Aorta (tissue), 5 donors: ENCODE measurements at places on chromosomes 3 and 15.

DNA sequence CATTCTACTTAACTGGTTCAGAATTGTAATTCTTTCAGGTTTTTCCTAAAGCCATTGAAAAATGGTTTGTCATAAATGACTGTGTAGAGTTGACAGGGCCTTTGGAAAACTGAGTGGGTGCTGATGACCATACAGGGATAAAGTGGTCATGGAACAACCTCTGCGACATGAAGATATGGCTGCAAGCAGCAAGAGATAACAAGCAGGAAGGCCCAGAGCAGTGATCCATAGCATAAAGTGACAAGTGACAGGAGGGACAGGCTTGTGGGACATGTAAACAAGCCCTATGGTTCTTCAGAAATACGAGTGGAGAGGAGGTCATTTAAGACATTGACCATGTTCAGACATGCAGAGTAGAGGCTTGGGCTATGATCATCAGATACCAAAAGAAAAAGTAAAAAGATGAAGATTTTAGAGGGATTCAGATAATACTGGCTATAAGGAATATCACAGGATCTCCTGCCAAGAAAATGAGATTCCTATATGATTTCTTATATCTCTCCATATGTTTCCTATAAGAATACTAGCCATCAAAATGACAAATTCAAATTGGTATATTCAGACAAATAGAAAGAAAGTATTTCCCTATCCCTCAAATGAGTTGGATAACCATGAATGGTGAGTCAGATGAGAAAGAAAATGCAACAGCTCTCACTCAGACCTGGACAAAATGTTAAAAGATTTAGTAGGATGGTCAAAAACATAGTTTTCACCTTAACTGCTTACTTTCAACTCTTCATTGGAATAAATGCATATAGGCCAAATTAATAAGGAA, 827.6 kb upstream of the CFAP20DC start:
- H3K4me3 ChIP-seq, result no peak overlapping the region
- DNase-seq, result no peak
- H3K27ac ChIP-seq, result no peak overlapping the region
- H3K27me3 ChIP-seq, result no peaks in the 10 kb centered on the region
- H3K4me1 ChIP-seq, result no peaks in the 10 kb centered on the region
- no peaks in the 10 kb centered on the region for H3K36me3 ChIP-seq

GRCh38 chr3:94420931-94421330, 358.1 kb downstream of the NSUN3 start:
- no peaks in the 10 kb centered on the region for H3K4me1 ChIP-seq
- DNase-seq, result no peak
- H3K4me3 ChIP-seq, result no peak overlapping the region
- no peaks in the 10 kb centered on the region for H3K36me3 ChIP-seq
- H3K27me3 ChIP-seq, result no peaks in the 10 kb centered on the region

- no peak for DNase-seq
- no peaks in the 10 kb centered on the region for H3K4me1 ChIP-seq
- no peaks in the 10 kb centered on the region for H3K36me3 ChIP-seq
These were observed 513.0 kb downstream of the NTRK3 start for GRCh38 chr15:87743562-87743961.

- no peaks in the 10 kb centered on the region for H3K27me3 ChIP-seq
- no peaks in the 10 kb centered on the region for H3K4me1 ChIP-seq
- H3K36me3 ChIP-seq, result no peaks in the 10 kb centered on the region
- no peak overlapping the region for H3K27ac ChIP-seq
- DNase-seq, result no peak
- H3K4me3 ChIP-seq, result no peak overlapping the region
These were observed 87.9 kb downstream of the ARPP21 start for GRCh38 chr3:35727179-35727578.

DNA sequence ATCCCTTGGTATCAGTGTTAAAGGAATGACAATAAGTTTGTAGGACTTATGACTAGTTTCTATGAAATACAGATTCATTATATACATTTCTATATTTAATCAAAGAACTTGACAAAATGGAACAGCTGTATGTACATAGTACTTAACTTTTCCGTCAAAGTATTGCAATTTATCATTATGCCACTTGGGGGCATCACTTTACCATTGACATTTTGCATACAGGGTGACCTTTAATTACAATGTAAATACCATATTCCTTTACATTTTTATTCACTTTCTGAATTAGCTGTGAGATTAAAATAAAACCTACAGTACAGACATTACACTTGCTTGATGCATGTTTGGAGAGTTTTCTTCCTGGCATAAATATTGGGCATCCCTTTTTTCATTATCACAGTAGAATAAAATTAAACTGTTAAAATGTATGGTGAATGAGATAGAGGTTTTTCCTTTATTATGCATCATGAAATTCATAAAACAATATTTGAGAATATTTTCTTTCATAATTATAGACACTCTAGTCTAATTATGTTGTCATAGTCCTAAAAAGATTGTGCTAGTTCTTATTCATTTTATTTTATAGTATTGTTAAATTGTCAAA, 6.9 kb downstream of the NEK11 start:
- H3K27me3 ChIP-seq, result no peaks in the 10 kb centered on the region
- no peak overlapping the region for H3K4me3 ChIP-seq
- DNase-seq, result no peak
- H3K27ac ChIP-seq, result no peak overlapping the region
- H3K36me3 ChIP-seq, result no peaks in the 10 kb centered on the region
- no peaks in the 10 kb centered on the region for H3K4me1 ChIP-seq

GRCh38 chr3:14766428-14767244, 52.1 kb upstream of the FGD5 start:
- H3K27ac ChIP-seq, result no peak overlapping the region
- no peak for DNase-seq
- H3K27me3 ChIP-seq, result no peaks in the 10 kb centered on the region
- no peaks in the 10 kb centered on the region for H3K36me3 ChIP-seq
- no peak overlapping the region for H3K4me3 ChIP-seq

GRCh38 chr3:100399341-100400071, 1.4 kb downstream of the TOMM70 start:
- no peak overlapping the region for H3K27ac ChIP-seq
- DNase-seq, result peak; percentile 46
- H3K4me1 ChIP-seq, result no peaks in the 10 kb centered on the region
- H3K27me3 ChIP-seq, result no peaks in the 10 kb centered on the region
- peak overlapping the region; percentile 92 for H3K4me3 ChIP-seq
- H3K36me3 ChIP-seq, result no peaks in the 10 kb centered on the region

- no peak overlapping the region for H3K27ac ChIP-seq
- H3K27me3 ChIP-seq, result no peaks in the 10 kb centered on the region
- DNase-seq, result no peak
- no peak overlapping the region for H3K4me3 ChIP-seq
These were observed 265.2 kb upstream of the PROK2 start for GRCh38 chr3:72050048-72050632.

GRCh38 chr3:197186887-197187588, 111.4 kb downstream of the DLG1 start:
- no peaks in the 10 kb centered on the region for H3K27me3 ChIP-seq
- no peaks in the 10 kb centered on the region for H3K36me3 ChIP-seq
- no peaks in the 10 kb centered on the region for H3K4me1 ChIP-seq

DNA sequence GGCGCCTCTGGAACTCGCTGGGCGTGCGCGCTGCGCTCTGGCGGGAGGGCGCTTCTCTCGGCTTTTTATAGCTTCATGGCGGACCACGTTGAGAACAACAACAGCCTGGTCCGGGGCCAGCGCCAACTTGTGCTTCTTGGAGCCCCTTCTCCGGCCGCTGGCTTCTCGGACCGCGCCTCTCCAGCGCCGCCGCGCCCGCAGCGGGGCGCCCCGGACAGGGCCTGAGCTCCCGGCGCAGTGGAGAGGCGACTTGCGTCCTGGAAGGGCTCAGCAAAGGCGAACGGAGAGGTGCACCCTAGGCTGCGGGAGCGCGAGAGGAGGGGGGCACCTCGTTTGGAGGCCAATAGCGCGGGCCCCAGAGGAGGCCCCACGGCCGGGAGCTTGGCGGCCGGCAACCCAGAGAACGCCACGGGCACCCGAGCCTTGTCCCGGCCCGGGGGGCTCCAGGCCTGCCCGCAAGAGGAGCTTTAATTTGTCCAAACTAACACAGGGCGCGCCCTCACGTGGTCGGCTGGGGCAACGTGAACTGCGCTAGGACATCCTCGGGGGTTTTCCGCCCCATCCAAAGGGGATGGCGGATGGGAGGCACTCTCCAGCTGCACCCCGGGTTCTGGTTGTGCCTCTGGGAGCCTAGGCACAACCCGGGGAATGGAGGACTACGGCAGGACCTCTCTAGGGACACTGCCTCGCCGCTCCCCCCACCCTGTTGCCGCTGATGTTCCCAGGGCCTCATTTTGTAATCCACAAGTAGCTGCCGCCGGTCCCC, 37.8 kb downstream of the HMCES start:
- H3K4me3 ChIP-seq, result peak overlapping the region; percentile 75
- H3K4me1 ChIP-seq, result no peaks in the 10 kb centered on the region
- DNase-seq, result peak; percentile 95

- no peak overlapping the region for H3K27ac ChIP-seq
- H3K27me3 ChIP-seq, result no peaks in the 10 kb centered on the region
- H3K4me3 ChIP-seq, result no peak overlapping the region
- no peaks in the 10 kb centered on the region for H3K36me3 ChIP-seq
- no peaks in the 10 kb centered on the region for H3K4me1 ChIP-seq
- DNase-seq, result no peak
These were observed 14.1 kb downstream of the SIDT1 start for GRCh38 chr3:113546414-113546893.

DNA sequence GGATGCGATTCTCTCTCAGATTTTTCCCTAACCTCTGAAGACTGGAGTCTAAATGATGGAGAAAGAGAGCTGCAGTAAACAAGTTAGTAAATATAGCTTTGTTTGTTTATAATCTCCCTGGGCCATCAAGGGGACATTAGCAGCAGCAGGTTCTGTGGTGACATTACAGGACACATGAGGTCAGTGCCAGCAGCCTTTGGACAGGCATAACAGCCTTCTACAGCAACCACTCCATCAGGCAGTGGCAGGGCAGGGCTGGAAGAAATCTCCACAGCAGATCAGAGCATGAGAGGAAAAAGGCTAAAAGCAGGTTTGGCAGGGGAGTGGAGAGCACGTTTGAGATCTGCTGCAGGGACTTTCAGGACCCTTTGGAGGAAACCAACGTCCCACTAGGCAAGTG, 127.6 kb upstream of the ACP3 start:
- no peaks in the 10 kb centered on the region for H3K4me1 ChIP-seq
- no peaks in the 10 kb centered on the region for H3K27me3 ChIP-seq

DNA sequence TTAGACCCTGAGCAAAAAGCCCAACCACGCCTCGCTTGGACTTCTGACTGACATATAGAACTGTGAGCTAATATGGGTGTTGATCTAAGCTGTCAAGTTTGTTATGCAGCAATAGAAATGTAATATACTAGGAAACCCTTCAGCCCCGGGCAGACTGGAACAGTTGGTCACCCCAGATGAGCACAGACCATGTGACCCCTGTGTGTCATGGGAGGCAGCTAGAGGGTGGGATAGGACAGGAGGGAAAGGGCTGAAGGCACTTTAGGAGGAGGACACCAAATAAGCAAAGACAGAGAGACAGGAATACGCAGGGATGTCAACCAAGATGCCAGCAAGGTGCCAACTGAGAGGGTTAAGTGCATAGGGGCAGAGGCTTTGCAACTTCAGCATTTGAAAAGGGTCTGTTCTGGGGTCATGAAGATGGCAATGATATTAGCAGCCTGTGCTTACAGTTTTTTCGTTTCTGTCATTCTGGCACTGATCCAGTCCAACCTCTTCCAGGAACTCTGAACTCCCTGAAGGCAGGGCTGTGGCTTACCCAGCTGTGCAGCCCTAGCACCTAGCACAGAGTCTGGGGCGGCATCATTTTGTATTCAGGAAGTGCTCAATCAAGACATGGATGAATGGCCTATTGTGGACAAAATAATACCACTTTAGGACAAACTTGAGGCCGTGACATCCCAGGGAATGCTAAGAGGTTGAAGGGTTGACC, 51.4 kb downstream of the HES1 start:
- no peak for DNase-seq
- H3K27me3 ChIP-seq, result no peaks in the 10 kb centered on the region
- H3K4me3 ChIP-seq, result no peak overlapping the region
- no peaks in the 10 kb centered on the region for H3K36me3 ChIP-seq

- H3K27ac ChIP-seq, result no peak overlapping the region
- no peaks in the 10 kb centered on the region for H3K27me3 ChIP-seq
- DNase-seq, result no peak
- no peaks in the 10 kb centered on the region for H3K36me3 ChIP-seq
- H3K4me3 ChIP-seq, result no peak overlapping the region
These were observed 7.3 kb downstream of the SST start for GRCh38 chr3:187662848-187663409.

DNA sequence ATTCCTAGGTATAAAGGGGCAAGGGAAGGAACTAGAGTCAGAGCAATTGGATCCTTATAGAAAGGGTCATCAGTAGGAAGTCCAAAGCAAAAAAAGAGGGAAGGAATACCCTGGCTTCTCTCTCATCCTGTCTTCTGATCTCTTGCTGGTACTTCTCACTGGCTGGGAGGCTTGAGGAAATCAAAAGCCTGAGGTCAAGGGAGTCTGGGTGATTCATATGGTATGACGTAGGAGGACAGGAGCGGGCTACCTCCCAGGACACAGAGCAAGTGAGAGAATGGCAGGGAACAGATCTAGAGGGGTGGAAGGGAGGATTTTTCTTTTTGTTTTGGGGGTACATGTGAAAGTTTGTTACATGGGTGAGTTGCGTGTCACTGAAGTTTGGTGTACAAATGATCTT, 76.0 kb downstream of the CFAP20DC start:
- no peak for DNase-seq
- no peaks in the 10 kb centered on the region for H3K36me3 ChIP-seq
- no peaks in the 10 kb centered on the region for H3K27me3 ChIP-seq
- no peak overlapping the region for H3K4me3 ChIP-seq

- no peak overlapping the region for H3K4me3 ChIP-seq
- H3K27ac ChIP-seq, result no peak overlapping the region
These were observed 270.3 kb upstream of the DCBLD2 start for GRCh38 chr3:99171800-99172199.

- H3K36me3 ChIP-seq, result no peaks in the 10 kb centered on the region
These were observed 6.9 kb upstream of the FOXB1 start for GRCh38 chr15:59997070-59997701.

- H3K27ac ChIP-seq, result no peak overlapping the region
- H3K27me3 ChIP-seq, result no peaks in the 10 kb centered on the region
- H3K4me1 ChIP-seq, result no peaks in the 10 kb centered on the region
- DNase-seq, result peak; percentile 45
- H3K4me3 ChIP-seq, result no peak overlapping the region
- peaks cover 2% of the 10 kb centered on the region for H3K36me3 ChIP-seq
These were observed 17.6 kb downstream of the TKT start for GRCh38 chr3:53238051-53238850.

DNA sequence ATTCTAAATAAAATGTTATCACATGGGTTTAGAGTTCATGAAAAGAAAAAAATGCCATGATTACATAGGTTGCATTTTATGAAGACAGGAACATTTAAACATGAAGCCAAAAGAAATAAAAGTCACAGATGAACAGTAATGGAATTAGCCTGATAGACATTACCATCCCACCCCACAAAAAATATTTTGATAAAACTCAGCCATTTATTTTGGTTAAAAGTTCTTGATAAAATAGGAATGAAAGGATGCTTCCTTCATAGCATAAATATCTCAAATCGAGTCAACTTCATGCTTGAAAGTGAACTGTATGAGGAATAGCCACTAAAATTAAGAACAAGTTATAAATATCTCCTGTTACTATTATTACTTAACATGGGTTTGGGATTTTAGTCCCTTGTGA, 101.9 kb upstream of the TMC3 start:
- H3K4me3 ChIP-seq, result no peak overlapping the region
- H3K36me3 ChIP-seq, result no peaks in the 10 kb centered on the region
- DNase-seq, result no peak
- no peak overlapping the region for H3K27ac ChIP-seq
- no peaks in the 10 kb centered on the region for H3K27me3 ChIP-seq

- no peaks in the 10 kb centered on the region for H3K27me3 ChIP-seq
- H3K36me3 ChIP-seq, result peaks cover 2% of the 10 kb centered on the region
- no peak for DNase-seq
- H3K4me3 ChIP-seq, result no peak overlapping the region
- H3K4me1 ChIP-seq, result no peaks in the 10 kb centered on the region
These were observed 397.6 kb downstream of the FOXP1 start for GRCh38 chr3:71185733-71186455.
